GM23248 (cell line): ENCODE measurements at places on chromosomes 6 and 20.

DNA sequence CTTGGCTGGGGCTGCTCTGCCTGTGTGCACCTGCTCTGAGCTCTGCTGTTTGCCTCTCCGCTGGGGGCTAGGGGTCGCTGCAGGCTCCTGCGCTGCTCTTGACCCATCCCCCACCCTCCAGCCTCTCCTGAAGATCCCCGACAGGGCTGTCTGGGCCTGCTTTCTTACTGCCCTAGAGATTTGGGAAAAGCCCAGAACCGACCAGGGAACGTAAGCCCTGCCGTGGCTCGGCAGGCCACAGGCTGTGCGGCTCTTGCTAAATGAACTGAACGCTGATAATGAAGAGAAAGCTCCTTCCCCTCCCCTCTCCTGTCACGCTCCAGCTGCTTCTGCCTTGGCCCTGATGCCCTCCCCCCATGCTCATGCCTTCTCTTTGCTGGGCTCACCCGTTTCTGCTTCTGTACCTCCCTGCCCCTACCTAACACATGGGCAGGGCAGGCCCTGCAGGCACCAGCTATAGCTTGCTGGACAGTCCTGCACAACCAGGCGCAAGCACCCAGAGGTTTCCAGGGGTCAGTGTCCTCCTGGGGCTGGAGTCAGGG lies 32.0 kb upstream of the PCMTD2 start:
- no peak for DNase-seq

- no peak for DNase-seq
Measured at GRCh38 chr6:113190170-113190569, 667.0 kb upstream of the MARCKS start.

DNA sequence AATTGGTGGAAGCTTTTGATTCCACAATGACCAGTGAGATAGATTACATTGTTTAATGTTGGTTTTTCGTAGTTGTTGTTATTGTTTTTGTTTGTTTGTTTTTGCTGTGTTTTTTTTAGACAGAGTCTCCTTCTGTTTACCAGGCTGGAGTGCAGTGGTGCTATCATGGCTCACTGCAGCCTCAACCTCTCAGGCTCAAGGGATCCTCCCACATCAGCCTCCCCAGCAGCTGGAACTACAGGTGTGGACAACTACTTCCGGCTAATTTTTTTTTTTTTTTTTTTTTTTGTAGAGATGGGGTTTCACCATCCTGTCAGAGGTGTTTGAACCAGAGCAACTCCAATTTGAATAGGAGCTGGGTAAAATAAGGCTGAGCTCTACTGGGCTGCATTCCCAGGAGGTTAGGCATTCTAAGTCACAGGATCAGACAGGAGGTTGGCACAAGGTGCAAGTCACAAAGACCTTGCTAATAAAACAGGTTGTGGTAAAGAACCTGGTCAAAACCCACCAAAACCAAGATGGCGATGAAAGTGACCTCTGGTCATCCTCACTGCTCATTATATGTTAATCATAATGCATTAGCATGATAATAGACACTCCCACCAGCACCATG lies 10.9 kb upstream of the AKAP12 start:
- DNase-seq, result no peak

DNA sequence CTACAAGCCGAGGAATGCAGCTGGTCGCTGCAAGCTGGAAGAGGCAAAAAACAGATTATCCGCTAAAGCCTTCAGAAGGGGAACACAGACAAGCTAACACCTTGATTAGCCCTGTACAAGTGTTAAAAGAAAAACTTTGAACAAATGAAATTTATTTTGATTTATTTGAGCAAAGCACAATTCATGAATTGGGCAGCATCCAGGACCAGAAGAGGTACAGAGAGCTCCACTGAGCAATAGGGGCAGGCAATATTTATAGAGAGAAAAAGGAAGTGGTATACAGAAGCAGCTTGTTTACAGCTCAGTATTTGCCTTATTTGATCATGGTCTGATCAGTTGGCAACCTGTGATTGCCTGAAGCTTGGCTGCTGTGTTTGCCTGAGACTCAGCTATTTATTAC lies 17.6 kb downstream of the HLA-DOB start:
- no peak for DNase-seq

DNA sequence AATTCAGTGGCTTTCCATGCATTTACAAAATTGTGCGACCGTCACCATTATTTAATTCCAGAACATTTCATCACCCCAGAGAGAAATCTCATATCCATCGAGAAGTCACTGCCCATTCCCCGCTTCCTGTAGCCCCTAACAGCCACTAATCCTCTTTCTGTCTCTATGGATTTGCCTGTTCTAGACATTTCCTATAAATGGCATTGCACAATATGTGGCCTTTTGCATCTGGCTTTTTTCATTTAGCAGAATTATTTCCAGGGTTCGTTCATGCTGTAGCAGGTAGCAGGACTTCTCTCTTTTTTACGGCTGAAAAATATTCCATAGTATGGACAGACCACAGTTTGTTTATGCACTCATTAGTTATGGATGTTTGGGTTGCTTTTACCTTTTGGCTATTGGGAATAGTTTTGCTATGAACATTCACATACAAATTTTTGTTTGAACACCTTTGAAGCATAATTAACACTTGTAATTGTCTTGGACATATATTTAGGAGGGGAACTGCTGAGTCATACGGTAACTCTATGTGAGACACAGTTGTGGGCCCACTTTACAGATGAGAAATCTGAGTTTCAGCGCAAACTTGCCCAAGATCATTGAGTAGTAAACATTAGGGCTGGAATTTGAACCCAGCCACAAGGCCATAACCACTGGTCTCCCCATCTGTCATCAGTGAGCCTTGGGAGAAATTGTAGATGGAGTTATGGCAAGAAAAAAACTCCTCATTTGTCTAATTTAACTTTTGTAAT lies 126.9 kb downstream of the BMP7 start:
- no peak for DNase-seq

- DNase-seq, result no peak
Measured at GRCh38 chr20:12413116-12413515, 495.4 kb downstream of the BTBD3 start.

DNA sequence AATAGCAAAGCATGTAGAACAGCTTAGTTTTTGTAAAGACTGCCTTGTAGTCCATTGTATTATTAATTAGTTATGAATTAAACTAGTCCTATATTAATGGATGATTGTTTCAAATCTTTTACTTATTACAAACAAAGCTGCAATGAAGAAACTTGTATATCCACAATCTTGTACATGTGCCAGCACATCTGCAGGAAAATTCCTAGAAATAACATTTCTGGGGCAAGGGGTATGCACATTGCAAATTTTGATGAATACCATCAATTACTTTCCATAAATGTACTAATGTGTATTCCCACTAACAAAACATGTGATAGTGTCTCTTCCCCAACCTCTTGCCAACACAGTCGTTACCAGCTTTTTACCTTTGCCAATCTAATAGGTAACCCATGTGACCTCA lies 73.6 kb upstream of the AKAP12 start:
- DNase-seq, result no peak

DNA sequence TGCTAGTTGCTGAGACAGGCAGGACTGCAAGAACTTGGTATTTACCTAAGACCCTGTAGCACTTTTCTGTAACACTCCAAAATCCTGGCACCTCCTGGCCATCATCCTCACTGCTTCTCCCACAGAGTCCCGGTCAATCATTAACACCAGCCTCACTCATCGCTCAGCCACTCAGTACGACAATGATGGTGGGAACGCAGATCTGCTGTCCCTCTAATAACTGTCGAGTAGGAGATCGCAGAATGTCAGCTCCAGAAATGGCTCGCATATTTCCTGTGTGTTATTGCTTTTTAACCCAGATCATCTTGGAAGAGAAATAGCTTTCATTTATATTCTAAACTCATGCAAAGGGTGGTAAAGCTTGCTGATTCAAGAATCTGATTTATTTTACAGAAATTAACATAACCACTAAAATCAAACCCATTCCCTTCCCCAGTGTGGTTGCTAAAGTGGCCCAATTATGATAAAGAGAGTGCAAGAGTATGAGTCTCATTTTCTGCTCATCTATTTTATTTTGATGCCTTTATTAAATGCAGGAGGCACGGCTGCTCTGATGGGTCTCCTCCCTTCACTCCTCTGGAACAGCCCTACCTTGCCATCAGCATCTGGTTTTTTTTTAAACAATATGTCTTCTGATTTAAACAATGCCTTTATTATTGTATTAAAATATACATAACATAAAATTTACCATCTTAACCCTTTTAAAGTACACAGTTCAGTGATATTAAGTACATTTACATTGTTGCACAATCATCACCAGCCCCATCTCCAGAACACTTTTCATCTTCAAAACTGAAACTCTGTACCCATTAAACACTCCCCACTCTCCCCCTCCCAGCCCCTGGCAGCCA lies 28.3 kb upstream of the GGTLC1 start:
- DNase-seq, result no peak

DNA sequence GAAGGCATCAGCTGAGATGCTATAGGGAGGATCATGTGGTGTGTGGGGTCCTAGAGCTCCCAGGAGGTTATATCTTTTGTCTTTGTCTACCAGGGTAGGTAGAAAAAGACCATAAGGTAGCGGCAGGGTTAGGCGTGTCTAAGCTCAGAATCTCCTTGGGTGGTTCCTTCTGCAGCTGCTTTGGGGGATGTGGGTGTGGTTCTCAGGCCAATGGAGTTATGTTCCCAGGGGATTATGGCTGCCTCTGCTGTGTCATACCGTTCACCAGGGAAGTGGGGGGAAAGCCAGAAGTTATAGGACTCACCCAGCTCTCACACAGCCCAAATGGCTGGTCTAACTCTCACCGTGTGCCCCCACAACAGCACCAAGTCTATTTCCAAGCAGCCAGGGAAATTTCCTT lies 107.4 kb upstream of the ADGRB3 start:
- no peak for DNase-seq

DNA sequence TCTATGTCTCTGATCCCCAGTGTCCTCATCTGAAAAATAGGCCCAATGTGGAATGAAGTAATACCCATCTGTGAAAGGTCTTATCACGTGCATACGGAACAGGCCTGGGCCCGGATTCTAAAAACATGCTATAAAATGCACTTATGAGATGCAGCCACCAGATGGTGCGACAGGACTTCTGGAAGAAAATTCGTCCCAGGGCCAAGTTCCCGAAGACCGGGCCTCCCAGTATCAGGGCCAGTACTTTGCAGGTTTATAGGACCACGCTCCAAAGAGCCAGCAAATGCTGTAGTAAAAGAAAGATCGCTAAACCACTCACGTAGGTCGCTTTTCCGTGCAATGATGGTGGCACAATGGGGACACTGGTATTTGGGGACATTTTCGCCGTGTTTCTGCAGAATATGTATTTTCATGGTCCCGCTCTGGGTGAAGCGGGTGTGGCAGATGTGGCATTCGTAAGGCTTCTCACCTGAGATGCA lies 10.6 kb downstream of the CTCFL start:
- DNase-seq, result peak; percentile 86

GRCh38 chr20:31759836-31760518 lies 20.9 kb downstream of the TPX2 start:
- no peak for DNase-seq

- no peak for DNase-seq
Measured at GRCh38 chr20:62790075-62790474, 6.2 kb upstream of the MRGBP start.

- DNase-seq, result no peak
Measured at GRCh38 chr6:16305246-16305725, 66.9 kb downstream of the GMPR start.

GRCh38 chr6:25670793-25671513 lies 18.9 kb downstream of the SCGN start:
- peak; percentile 7 for DNase-seq

DNA sequence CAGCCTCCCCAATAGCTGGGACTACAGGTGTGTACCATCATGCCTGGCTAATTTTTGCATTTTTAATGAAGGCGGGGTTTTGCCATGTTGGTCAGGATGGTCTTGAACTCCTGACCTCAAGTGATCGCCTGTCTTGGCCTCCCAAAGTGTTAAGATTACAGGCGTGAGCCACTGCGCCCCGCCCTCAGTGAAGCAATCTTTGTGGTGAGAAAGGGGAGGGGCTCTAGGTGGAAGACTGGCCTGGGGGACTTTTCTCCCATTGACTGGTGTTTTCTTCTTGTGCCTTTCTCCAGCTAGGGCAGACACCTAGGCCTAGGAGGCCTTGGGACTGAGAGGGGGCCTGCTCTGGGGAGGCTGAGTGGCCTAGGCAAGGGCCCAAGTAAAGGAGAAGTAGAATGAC lies 84.1 kb downstream of the DNAAF9 start:
- DNase-seq, result peak; percentile 16

DNA sequence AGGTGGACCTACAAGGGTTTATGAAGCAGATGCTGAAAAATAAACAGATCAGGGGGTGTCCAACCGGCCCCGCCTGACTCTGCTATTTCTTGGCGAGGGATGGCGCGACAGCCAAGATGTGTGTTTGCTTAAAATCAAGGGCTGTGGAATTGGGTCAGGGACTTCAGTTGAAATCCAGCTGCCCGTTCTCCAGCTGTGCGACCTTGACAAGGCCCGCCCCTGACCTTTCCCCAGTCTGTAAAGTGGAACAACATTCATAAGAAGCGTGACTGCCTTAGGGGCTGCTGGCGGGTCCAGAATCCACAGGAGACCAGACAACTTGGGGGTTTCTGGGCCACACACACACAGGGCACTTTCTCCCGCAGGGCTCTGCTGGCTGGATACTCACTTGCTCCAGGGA lies 517.5 kb downstream of the PREX1 start:
- no peak for DNase-seq

DNA sequence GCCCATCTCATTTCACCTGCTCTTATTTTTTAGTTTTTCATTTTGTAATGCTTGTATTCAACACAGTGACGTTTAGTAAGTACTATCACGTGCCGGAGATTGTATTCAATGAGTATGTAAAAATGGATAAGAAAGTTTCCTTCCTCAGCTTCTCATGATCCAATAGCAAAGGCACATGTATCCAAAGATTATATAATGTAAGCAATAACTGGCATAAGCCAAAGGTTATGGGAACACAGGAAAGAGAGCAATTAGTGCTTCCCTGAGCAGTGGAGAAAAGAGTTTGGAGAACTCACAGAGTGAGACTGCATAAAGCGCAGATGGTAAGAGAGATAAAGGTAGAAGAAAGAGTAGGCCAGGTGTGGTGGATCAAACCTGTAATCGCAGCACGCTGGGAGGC lies 21.8 kb upstream of the LTV1 start:
- no peak for DNase-seq

DNA sequence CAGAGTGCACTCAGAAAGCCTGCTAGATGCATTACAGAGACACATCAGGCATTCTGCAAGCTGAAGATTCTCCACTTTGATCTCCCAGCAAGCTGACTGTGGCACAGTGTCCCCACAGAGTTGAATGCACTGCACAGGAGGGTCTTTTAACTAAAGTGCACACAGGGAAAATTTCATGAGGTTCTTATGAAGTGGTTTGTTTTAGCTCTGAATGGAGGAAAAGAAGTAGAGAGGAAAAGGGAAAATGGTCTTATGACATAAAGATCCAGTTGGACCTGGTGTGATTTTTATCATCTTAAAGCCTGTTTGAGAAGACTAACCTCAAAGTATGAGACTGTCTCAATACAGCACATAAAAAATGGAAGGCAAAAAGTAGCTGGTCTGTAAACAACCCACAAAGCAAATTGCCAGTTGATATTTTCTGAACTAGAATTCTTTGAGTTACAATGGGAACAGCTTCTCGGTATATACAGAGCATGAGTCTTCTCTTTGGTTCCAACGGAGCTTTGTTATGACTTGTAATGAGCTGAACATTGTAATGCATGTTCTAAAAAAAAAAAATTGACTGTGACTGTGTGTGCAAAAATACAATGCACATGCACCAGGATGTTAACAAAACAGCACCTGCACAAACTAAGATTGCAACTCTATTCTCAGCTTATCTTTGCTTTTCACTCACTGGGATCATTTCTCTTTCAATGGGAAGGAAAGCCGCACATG lies 383.0 kb upstream of the ID4 start:
- DNase-seq, result no peak
